ENCODE measurements at places on chromosomes 5 and 9.

DNA sequence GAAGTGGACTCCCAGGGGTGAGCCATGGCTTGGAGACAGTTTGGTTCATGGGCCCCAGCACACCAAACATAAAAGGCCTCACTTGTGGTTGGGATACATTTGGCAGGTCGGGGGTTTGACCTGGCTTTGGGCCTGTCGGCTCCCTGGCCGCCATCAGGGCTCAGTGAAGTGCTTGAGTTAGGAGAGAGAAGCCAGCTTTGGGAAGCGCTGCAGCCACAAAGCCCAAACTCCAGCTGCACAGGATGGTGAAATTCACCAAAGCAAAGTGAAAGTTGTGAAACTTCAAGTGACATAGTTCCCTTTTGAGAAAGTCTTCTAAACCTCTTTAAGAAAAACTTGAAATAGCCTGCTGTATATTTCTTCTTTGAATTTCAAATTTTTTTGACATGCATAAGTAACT is 27.5 kb downstream of the SLC46A2 start:
- no peak for DNase-seq

GRCh38 chr9:135214054-135214640 is 126.7 kb downstream of the OLFM1 start:
- no peak for DNase-seq

DNA sequence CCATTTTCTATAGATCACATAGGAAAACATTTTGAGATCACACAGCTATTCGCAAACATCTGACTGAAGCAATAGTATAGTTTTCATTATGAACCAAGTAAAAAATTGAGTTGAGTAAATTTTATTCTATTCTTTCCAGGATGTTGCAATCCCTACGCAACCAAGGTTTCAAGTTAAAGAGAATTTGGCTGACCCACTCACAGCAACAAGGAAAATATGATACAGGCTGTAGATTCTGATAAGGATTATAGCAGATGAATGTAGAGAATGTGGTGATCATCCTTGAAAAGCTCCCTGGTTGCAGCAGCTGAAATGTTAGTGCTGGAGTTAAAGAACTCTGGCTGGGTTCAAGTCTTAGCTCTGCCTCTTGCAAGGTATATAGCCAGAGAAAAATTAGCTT is 4.7 kb downstream of the ABCA1 start:
- DNase-seq: no peak

- no peak for DNase-seq
These were observed 69.4 kb downstream of the SREK1 start for GRCh38 chr5:66213533-66213932.

- no peak for DNase-seq
These were observed 141.4 kb downstream of the LRRC70 start for GRCh38 chr5:62720031-62720441.

DNA sequence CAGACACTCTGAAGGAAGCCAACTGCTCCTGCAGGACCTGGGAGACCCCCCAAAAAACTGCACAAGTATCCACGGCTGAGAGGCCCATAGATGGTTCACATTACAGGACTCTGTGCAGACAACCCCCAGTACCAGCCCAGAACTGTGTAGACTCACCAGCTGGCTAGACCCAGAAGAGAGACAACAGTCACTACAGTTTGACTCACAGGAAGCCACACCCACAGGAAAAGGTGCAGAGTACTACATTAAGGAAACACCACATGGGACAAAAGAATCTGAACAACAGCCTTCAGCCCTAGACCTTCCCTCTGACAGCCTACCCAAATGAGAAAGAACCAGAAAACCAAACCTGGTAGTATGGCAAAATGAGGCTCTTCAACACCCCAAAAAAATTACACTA is 281.2 kb upstream of the RGMB start:
- DNase-seq: no peak

GRCh38 chr5:7493622-7494021 is 97.7 kb downstream of the ADCY2 start:
- no peak for DNase-seq

GRCh38 chr9:108001237-108001636 is 511.7 kb upstream of the KLF4 start:
- no peak for DNase-seq

- DNase-seq: no peak
These were observed 16.4 kb upstream of the ARL15 start for GRCh38 chr5:54326662-54327270.

- peak; percentile 66 for DNase-seq
These were observed 355.1 kb upstream of the RFX3 start for GRCh38 chr9:3880851-3881250.

- no peak for DNase-seq
These were observed 3.6 kb upstream of the TMEM38B start for GRCh38 chr9:105690742-105691141.

DNA sequence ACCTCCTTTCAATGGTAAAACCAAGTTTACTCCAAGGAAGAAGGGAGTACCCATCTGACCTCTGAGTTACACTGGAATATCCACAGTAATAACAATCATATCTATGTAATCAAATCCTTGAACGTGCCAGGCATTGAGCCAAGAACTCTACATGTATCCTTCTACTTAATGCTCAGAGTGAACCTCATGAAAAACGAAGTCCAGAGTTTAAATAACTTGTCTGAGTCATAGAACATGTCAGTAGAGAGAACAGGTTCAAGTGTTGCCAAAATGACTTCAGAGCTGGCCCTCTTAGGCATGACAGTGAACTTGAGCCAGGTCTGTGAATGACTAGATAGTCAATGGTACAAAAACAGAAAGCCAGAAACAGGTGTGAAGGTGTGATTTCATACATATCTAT is 164.1 kb upstream of the ZNF618 start:
- no peak for DNase-seq

- DNase-seq: no peak
These were observed 8.7 kb downstream of the CCL21 start for GRCh38 chr9:34701023-34701768.

GRCh38 chr5:128358826-128359225 is 179.2 kb downstream of the FBN2 start:
- peak; percentile 26 for DNase-seq
